ENCODE measurements at places on chromosomes 1 and 21. TPM values are rescaled to one million over a fixed set of nuclear protein-coding genes. Genes with fewer than 3 reads are reported as not detected.

DNA sequence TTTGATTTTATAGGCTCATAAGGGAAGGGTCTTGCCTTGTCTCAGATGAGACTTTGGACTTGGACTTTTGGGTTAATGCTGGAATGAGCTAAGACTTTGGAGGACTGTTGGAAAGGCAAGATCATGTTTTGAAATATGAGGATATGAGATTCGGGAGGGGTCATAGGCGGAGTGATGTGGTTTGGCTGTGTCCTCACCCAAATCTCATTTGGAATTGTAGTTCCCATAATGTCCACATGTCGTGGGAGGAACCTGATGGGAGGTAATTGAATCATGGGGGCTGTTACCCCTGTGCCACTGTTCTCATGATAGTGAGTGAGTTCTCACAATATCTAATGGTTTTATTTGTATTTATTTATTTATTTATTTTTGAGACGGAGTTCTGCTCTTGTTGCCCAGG lies 6.9 kb upstream of the CSDE1 start:
- H3K27ac ChIP-seq, result no peak overlapping the region
- no peak for DNase-seq
- H3K4me3 ChIP-seq, result no peak overlapping the region
- no peaks in the 10 kb centered on the region for H3K27me3 ChIP-seq
- peaks cover 6% of the 10 kb centered on the region for H3K36me3 ChIP-seq

- H3K36me3 ChIP-seq, result no peaks in the 10 kb centered on the region
- H3K27me3 ChIP-seq, result no peaks in the 10 kb centered on the region
- H3K4me1 ChIP-seq, result peaks cover 38% of the 10 kb centered on the region
- no peak overlapping the region for H3K27ac ChIP-seq
Observed at GRCh38 chr1:206714331-206715058, 29.8 kb downstream of the MAPKAPK2 start.

DNA sequence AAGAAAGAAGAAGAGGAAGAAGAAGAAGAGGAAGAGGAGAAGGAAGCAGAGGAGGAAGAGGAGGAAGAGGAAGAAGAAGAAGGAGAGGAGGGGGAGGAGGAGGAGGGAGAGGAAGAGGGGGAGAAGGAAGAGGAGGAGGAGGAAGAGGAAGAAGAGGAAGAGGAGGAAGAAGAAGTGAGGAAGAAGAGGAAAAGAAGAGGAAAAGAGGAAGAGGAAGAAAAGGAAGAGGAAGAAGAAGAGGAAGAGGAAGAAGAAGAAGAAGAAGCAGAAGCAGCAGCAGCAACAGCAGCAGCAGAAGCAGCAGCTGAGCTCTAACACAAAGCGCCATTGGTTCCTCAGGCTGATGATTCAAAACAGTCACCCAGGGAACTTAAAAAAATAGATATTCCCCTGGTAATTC lies 34.0 kb downstream of the DNAI4 start:
- no peaks in the 10 kb centered on the region for H3K36me3 ChIP-seq
- H3K4me1 ChIP-seq, result no peaks in the 10 kb centered on the region
- no peaks in the 10 kb centered on the region for H3K27me3 ChIP-seq

- peaks cover 2% of the 10 kb centered on the region for H3K27me3 ChIP-seq
- no peak overlapping the region for H3K4me3 ChIP-seq
- no peak overlapping the region for H3K27ac ChIP-seq
- H3K4me1 ChIP-seq, result peaks cover 14% of the 10 kb centered on the region
- DNase-seq, result no peak
Observed at GRCh38 chr1:53560581-53561502, 101.6 kb downstream of the DMRTB1 start.

The NHLH1 gene
- 1.2 TPM for total RNA-seq

The FAM110D gene
- total RNA-seq, result 13.5 TPM

The PLA2G2A gene
- total RNA-seq, result not detected

The CALML6 gene
- total RNA-seq, result 0.64 TPM

The PLA2G5 gene
- total RNA-seq, result 0.77 TPM

The AMY2A gene
- total RNA-seq, result not detected

The SLC41A1 gene
- 35.2 TPM for total RNA-seq

Data from endothelial cell (in vitro differentiated cells).